ENCODE measurements at places on chromosomes 13 and 19.

GRCh38 chr13:27024776-27025492, 146.7 kb downstream of the USP12 start:
- DNase-seq = no peak

DNA sequence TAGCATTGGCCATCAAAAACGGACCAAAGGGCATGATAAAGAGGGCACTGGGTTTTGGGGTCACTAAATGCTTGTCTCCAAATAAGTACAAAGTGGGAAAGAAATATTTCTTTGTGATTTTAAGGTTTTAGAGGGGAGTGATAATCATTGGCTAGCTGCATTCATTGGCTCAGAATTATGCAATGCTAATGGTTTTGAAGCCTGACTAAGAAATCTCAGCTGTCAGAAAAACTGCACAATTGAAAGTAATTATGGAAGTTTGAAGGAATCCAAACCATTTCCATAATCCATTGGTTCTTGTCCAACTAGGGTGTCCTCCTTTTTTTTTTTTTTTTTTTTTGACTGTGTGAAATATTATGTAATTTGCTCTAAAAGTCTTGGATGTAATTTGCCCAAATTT, 88.2 kb upstream of the ARGLU1 start:
- DNase-seq = no peak

DNA sequence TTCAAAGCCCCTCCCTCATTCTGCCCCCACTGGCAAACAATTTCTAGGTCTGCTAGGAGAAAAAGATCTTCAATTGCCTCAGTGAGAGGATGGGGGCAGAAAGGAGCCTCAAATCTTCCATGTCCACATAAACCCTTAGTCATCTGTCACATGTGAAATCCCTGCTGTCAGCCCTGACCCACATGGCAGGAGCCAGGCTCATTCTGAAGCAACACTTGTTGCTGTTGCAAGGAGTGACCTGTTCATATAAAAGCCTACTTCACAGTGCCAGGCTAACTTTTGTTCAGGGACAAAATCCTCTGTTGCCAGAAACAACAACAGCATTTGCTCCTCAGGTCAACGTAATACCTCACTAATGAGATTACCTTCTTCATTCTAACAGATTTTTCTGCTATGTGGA, 70.5 kb downstream of the IRS2 start:
- DNase-seq = no peak

GRCh38 chr13:94065741-94066140, 413.7 kb downstream of the DCT start:
- DNase-seq = no peak

DNA sequence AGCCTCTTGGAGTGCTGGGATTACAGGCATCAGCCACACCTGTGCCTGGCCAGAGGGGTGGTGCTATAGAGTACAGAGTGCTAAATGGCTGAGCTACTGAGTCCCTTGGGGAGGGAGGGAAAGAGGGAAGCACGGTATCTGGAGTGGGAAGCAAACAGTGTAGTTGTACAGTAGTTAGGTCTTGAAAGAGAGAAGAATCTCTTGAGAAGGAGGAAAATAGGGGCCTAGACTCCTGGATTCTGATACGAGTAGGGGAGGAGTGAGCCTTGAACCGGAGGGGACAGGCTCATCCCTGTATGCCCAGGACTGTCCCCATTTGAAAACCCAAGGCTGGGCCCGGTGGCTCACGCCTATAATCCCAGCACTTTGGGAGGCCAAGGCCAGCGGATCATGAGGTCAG, 5.1 kb downstream of the MYADM start:
- no peak for DNase-seq

GRCh38 chr19:56348289-56348877, 33.7 kb upstream of the ZSCAN5A start:
- no peak for DNase-seq

DNA sequence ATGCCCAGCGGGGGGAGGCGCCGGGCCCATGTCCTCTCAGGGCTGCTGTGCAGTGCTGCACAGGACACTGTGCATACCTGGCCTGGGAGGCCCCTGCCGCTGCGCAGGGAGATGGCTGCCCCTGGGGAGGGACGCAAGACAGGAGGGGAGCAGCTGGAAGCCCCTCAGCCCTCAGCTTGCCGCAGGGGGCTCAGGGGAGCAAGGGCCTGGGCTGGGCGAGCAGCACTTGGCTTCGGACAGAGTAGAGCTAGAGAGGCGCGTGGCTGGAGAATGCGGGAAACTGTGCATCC, 10.9 kb downstream of the CHERP start:
- DNase-seq = no peak
